ENCODE measurements at places on chromosomes 5 and 9.

DNA sequence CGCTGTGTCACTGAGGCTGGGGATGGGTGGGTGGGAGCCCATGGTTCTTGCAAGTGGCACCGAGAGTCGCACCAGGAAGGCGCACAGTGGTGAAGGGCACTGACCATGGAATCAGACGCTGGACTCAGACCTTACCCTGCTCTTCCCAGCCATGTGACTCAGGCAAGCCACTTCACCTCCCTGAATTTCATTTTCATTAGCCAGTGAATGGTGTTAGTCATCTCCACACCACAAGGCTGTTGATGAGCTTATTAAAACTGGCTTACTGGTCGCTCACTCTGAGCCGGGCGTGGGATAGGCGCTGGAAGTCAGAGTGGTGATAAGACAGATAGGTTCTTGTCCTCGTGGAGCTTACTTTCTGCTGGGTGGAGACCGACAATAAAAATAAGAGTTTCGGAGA lies 25.1 kb downstream of the FGF18 start:
- DNase-seq, result no peak

- DNase-seq, result no peak
Observed at GRCh38 chr9:123629531-123629930, 273.5 kb downstream of the CRB2 start.

- DNase-seq, result no peak
Observed at GRCh38 chr5:192970-193831, 1.9 kb downstream of the LRRC14B start.

DNA sequence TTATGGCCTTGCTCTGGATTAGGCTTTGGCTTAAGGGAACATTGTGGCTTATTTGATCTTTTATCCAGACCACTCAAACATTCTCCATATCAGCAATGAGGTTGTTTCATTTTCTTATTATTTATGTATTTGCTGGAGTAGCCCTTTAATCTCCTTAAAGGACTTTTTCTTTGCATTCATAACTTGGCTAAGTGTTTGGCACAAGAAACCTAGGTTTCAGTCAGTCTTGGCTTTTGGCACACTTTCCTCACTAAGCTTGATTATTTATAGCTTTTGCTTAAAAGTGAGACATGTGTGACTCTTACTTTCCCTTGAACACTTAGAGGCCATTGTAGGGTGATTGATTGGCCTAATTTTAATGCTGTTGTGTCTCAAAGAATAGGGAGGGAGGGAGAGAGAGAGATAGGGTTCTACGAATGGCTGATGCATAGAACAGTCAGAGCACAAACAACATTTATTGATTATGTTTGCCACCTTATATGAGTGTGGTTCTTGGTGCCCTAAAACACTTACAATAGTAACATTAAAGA lies 2265.3 kb upstream of the C9orf72 start:
- DNase-seq, result no peak

- no peak for DNase-seq
Observed at GRCh38 chr5:150167908-150168307, 1.3 kb downstream of the CDX1 start.

GRCh38 chr9:70902171-70902570 lies 219.2 kb downstream of the TRPM3 start:
- DNase-seq, result no peak

GRCh38 chr5:103375350-103375749 lies 116.8 kb downstream of the MACIR start:
- no peak for DNase-seq

GRCh38 chr9:13213337-13213736 lies 66.2 kb downstream of the MPDZ start:
- DNase-seq, result no peak

DNA sequence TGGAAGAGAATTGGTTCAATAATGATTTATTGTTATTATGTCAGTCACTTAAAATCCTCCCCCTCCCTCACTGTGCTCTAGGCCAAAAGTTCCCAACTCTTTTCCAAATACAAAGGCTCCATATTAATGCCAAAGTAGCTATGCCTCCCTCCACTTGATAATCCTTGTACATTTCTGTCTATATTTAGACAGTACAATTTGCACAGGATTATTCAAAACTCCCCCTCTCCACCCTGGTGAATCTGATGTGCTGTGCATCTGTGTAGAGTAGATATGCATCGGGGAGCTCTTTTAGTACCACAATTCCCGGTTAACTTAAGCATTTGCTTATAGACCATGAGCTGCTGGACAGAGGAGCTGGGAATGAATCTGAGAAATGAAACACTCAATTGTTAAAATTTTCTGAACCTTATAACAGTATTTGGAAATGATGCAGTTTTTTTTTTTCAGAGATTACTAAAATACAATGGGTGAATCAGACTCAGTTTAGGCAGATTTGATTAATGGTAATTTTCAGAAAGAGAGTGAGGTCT lies 27.6 kb downstream of the GLRA1 start:
- DNase-seq, result no peak

- no peak for DNase-seq
Observed at GRCh38 chr5:121962958-121963357, 1.2 kb downstream of the SRFBP1 start.

- peak; percentile 37 for DNase-seq
Observed at GRCh38 chr5:140725799-140726471, 25.7 kb downstream of the ZMAT2 start.
